Activated CD8-positive, alpha-beta T cell treated with anti-CD3 and anti-CD28 coated beads, Interleukin-2, amount 10 ng/mL, durations not matched to agents 7 days and 5 days (primary cell): ENCODE measurements at places on chromosomes 16 and 17.

- no peak for DNase-seq
Observed at GRCh38 chr17:15931394-15931793, 13.5 kb upstream of the ADORA2B start.

GRCh38 chr16:83652943-83653342 lies 154.8 kb upstream of the HSBP1 start:
- DNase-seq: no peak

- no peak for DNase-seq
Observed at GRCh38 chr17:36532435-36532975, 2.2 kb downstream of the MYO19 start.

DNA sequence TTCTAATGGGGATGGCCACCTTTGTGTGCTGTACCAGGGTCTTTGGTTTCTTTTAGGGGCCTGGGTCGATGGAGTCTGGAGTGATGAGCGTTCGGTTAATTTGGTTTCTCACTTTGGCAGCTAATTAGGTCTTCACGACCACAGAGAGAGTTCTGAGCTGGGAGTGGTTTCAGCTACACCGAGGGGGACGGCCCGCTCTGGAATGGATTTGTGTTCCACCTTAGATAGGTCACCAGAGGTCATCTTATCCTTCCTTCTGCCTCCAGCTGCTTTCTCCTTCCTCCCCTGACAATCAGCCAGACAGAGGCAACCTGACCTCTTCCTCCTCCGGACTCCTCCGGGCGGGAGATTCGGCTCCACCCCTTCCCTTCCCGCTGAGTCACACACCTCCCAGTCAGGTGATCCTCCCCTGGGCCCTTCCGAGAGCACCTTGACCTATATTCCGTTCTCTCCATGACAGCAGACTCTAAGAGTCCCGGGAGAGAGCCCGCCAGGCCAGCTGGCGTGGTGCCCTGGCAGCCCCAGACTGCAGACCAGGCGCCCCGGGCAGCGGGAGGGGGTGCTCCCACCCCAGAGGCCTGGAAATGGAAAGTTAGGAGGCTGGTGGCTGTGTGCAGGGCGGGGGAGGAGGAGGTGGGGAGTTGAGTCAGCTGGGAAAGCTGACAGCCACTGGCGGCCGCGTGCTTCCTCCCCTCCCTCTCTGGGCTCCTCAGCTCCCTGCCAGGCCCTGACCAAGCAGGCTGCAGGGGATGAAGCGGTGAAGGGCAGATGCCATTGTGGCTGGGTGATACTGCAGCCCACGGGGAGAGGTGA lies 44.7 kb downstream of the CHD9 start:
- DNase-seq: peak; percentile 65

DNA sequence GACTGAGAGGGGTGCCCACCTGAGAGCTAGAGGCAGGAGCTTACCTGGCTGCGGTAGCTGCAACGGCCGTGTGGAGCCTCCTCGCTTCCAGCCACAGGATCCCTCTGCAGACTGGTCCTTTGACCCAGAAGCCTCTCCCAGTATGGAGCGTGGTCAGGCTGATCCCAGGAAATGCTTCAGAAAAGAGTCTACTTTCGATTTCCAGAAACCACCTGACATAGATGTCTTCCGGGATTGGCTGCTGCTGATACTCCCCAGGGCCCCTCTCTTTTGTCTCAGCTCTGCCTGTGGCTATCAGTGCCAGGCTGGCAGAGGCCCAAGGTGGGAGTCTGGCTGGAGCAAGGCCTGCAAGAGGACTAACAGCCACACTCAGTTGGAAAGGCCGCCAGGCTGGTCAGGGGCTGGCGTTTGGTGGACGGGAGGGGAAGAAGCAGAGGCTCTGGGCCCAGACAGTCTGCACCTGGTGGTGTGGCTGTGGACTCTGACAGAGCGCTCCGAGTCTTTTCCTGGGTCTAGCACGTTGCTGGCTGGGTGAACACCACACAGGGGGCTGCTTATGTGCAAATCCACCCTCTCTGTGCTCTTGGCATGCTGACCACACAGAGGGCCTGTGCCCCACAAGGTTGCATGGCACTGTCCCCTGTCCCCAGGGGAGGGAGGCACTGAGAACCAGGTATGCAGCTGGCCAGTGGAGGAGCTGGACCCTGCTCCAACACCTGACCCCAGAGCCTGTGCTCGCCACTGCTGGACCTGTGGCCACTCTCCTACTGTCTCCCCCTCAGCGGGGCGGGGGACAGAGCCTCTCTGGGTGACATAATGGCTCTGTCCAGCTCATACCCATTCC lies at the start of gene LGALS3BP:
TSS of gene LGALS3BP (minus strand) at position 144 of the 844 bp plus-strand sequence. CDS start 2,732 bp downstream, outside the sequence.
- DNase-seq: peak; percentile 55

DNA sequence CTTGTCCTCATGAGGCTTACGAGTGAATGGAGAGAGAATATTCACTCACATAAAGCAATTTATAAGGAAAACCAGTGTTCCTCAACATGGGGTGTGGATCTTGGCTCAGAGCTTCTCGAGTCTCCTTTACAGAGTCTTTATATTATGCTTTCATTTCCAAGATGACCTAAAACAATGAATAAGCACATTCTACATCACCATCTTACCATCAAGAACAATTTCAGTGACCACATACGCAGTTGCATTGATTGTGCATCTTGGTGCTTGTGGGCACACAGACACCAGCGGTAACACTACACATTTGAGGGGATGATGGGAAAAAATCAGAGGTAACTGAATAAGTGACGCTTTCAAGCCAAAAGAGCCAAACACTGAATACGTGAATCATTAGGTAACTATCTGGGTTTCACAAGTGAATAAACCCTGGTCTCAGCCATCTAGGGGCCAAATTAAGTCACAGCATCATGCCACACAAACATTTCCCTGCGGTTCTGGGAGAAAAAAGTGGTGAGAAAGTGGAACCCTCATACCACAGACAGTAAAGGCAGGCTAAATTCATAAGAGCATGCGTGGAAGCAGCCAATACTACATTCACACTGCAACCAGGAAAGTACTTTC lies 9.4 kb downstream of the CWC25 start:
- peak; percentile 30 for DNase-seq

DNA sequence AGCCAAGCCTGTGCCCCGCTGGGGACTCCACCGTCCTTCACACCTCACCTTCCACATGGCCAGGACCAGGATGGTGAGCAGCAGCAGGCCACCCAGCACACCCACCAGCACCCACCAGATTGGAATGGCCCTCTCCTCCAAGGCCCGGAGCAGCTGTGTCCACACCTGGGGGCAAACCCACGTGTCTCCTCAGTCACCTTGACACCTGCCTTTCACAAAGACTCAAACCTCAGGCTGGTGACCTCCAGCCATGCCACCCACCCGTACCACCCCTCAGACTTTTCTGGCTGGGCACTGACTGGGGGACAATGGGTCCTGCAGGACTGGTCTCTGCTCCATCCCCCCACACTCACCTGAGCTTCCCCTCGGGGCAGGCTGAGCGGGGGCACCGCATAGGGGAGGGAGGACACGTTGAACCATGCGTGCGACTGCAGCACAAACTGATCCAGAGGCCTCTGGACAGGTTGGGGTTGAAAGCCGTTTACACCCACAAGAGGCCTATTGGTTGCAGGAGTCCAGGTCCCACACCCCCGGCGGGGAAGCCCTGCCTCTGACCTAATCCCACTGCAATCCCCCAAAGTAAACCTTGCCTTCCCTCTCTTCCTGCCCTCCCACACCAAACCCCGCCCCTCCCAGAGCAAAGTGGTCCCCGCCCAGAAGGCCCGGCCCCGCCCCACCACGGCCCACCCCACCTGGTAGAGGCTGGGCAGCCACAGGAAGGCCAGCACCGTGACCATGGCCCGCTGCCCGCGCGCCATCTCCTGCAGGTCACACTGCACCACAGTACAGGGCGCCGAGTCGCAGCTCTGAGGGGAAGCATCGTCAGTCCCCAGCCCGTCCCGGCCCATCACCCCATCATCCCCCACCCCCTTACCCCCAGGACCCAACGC lies 10.9 kb upstream of the FAM171A2 start:
- no peak for DNase-seq

GRCh38 chr17:14672830-14673229 lies 371.9 kb downstream of the HS3ST3B1 start:
- no peak for DNase-seq

GRCh38 chr17:36609498-36609862 lies 8.1 kb downstream of the MRM1 start:
- no peak for DNase-seq

DNA sequence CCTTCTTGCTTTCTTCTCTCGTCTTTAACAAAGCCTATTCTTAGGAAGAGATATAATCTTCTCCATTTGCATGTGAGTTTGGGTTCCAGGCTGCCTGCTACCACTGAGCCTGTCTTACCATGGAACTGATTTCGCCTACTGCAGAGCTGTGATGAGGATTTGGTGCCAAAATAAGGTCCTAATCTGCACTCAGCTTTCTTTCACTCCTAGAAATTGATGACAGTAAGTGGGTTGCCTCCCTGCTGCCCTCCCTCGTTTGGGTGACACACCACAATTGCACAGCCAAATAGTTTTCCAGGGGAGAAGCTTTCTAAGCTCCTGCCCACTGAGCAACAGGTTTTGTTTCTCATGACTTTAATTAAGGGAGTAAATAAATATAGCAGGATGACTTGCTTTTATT lies 25.1 kb upstream of the ASIC2 start:
- DNase-seq: no peak

GRCh38 chr17:58865301-58865700 lies 109.6 kb downstream of the PPM1E start:
- no peak for DNase-seq

DNA sequence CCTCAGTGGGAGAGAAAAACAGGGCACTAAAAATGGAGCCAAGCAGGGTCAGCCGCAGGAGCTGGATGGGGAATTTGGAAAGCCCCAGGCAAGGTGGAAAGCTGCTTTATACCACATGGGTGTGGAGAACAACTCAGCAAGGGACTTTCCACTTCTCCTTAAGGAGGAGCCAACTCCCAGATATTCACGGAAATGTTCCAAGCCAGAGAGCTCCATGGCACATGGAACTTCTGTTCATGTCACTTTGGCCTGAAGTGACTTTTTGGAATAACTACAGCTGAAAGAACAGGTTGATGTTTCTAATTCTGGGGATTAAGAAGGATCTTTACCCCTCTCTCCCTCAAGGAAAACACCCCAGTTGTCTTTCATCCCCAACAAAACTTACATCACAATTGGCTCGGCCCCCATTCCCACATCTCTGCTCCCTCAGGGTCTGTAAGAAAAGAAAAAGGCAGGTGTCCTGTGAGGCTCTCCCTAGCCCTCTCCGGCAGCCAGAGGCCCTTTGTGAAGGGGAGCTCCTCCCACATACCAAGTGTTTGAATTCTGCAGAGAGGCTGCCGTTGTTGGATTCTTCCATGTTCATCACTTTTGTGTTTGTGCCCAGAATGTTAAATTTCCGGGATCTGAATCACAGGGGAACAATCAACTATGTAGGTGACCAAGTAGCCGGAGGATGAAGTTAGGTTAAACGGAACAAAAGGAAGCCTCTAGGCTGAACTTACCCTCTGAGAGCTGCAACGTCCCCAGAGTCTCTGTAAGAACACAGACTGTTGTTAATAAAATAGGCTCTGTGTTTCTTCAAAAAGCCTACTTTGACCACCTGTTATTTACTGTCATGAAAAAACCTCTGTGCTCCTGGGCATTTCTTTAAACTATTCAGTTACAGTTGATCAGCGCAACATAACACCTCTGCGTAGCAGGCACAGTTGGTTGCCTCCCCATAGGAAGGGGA lies 41.0 kb downstream of the STAT5A start:
- no peak for DNase-seq

DNA sequence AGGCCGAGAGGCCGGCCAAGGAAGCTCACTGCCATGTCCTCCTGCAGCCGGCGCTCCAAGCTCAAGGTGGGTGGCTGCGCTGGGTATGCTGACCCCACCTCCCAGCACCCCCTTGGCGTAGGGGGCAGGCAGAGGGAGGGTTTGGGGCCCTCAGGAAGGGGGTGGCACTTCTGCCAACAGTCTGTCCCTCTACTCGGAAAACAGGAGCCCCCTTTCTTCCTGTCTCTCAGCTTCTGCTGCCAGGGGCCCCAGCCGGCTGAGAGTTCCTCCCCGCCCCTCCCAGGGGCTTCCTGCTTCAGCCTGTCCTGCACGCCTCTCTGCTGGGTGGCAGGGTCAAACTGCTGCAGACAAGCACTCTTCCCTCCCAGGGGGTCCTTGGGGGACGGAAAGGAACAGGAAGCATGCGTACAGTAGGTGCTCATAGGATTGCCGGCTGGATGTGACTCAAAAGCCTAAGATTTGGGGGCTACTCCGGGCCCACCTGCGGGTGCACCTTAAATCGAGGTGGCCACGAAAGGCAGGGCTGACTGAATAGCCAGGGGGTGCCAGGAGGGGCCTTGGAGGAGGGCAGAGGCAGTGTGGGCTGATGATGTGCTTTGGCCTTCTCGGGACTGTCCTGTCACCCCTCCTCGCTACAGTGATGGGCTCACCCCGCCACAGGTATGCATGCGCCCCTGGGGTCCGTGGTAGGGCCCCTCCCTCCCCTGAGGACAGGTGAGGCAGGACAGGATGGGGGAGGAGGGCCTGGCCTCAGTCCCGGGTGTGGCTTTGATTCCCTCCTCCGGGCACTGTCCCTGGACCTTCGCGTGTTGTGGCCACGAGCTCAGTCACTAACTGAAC lies 4.0 kb downstream of the CBX2 start:
- DNase-seq: no peak

GRCh38 chr17:1861391-1862010 lies 31.7 kb downstream of the RPA1 start:
- no peak for DNase-seq

DNA sequence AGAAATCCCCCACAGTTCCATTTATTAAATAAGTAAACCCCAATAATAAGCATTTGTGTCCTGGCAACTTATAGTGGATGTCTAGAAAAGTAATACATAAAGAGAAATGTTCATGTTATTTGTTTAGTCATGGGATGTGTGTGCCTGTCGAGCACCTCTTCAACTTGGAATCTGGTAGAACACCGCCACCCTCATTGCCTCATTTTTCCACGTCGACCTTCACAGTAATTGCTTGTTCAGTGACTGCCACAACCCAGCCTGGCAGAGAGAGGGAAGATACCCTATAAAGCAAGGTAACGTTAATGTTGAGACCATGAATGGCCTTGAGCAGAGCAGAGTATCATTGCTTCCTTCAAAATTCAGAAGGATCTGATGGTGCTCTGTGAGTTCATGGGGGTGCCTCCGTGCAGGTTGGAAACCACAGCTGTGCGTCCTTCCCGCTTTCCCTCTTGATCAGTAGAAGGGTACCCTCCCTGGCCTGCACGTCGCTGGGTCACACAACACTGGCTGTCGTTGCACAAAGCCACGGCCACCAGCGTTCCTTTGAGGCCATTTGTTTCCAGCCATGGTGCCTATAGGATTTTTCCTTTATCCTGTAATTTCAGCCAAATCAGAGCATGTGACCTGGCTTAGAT lies 3.7 kb upstream of the DNASE1 start:
- DNase-seq: no peak

DNA sequence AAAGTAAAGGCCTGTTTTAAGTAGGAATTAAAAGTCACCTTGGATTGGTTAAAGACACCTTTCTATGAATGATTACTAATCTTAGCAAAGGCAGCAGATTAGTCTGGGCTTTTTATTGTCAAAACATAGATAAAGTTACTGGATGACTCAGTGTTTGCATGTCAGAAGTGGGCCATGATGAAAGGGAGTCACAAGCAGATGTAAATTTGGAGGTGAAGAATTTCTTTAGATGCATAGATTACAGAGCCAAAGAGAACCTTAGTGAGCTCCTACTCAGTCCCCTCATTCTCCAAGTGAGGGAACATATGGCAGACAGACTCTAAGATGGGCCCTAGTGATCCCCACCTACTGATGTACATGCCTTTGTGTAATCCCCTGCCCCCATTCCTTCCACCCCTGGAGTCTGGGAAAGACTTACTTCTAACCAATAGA lies 124.5 kb downstream of the HS3ST3A1 start:
- no peak for DNase-seq

GRCh38 chr17:33239702-33240101 lies 53.4 kb downstream of the ASIC2 start:
- DNase-seq: no peak

- no peak for DNase-seq
Observed at GRCh38 chr17:3594051-3594800, 15.0 kb downstream of the TRPV1 start.

GRCh38 chr17:2158396-2158780 lies 103.5 kb downstream of the HIC1 start:
- DNase-seq: no peak
